Posterior cingulate gyrus (tissue), 11 donors: ENCODE measurements at places on chromosomes 7 and 10.

- no peak for DNase-seq
Measured at GRCh38 chr7:126450269-126450671, 802.5 kb downstream of the GRM8 start.

GRCh38 chr10:100565206-100565985, 29.7 kb downstream of the HIF1AN start:
- no peak for DNase-seq

DNA sequence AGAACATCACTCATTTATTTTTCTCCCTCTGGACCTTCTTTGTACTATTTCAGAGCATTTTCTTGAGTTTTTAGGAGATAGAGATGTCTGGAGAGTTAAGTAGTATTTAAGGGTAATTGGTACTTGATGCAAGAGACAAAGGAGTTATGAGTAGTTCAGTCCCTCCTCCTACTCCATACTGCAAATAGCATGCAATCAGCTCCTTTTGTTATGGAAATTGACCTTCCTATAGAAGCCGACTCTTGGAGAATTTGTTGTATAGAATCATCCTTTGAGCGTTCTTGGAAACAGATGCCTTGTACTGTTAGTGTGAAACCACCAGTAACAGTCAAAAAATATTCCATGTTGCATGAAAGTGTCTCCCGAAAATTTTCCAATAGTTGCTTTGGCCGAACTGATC, 428.2 kb upstream of the GALNT17 start:
- DNase-seq: no peak

GRCh38 chr7:44977304-44977958, 1.4 kb downstream of the MYO1G start:
- no peak for DNase-seq

DNA sequence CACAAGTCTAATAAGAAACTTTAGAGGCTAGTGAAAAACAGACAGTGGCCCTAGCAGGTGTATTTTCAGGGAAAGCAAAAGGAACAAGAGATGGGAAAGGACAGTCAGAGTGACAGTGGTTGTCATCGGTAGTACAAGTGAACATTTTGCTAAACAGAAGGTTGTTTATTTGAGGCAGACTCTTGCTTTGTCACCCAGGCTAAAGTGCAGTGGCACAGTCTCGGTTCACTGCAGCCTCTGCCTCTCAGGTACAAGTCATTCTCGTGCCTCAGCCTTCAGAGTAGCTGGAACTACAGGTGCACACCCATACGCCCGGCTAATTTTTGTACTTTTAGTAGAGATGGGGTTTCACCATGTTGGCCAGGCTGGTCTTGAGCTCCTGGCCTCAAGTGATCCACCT, 195.8 kb downstream of the RELN start:
- no peak for DNase-seq

DNA sequence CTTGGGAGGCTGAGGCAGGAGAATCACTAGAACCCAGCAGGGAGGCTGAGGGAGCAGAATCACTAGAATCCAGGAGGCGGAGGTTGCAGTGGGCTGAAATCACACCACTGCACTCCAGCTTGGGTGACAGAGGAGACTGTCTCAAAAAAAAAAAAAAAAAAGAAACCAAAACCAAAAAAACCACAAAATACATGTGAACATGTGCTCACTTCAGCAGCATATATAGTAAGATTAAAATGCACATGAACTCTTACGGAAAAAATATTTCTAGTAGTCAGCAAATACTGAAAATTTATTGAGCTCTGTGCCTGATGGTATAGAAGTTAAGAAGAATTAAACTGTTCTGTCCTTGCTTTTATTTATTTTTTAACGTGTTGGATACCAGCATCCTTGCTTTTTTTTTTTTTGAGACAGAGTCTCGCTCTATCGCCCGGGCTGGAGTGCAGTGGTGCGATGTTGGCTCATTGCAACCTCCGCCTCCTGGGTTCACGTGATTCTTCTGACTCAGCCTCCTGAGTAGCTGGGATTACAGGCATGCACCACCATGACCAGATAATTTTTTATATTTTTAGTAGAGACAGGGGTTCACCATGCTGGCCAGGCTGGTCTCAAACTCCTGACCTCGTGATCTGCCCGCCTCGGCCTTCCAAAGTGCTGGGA, 9.6 kb upstream of the ZNF487 start:
- DNase-seq: no peak

DNA sequence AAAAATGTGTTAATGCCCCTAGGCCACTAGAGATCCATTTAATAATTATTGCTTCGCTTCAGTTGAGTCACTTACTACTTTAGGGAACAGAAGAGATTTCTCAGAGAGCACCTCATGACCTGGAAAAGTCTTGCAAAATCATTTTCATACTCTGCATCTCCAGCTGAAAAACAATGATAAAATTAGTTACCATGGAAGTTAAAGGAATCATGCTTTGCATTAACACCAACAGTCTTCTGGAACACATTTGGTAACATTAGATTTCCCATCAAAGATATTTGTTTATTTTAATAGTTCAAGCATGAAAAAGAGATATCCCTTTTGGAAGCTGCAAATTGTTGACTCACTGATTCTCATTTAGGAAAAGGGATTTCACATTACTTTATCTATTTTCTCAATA, 1.8 kb upstream of the STEAP2 start:
- DNase-seq: no peak

DNA sequence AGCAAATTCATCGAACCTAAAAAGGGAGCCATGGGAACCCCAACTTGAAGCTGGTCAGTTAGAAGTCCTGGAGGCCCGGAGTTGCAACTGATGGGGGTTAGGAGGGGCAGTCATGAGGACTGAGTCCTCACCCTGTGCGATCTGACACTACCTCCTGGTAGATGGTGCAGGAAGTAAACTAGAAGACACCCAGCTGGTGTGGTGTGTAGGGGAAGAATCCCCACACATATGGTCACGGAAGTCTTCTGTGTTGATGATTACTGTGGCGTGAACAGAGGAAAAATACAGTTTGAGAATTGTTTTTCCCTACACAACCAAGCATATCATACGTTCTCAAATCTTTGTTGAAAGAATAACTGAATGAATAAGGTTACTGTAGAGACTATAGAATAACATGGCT, 164.6 kb upstream of the KCTD7 start:
- DNase-seq: no peak
